GOT3 (cell line): ENCODE measurements at places on chromosomes 7 and 10.

DNA sequence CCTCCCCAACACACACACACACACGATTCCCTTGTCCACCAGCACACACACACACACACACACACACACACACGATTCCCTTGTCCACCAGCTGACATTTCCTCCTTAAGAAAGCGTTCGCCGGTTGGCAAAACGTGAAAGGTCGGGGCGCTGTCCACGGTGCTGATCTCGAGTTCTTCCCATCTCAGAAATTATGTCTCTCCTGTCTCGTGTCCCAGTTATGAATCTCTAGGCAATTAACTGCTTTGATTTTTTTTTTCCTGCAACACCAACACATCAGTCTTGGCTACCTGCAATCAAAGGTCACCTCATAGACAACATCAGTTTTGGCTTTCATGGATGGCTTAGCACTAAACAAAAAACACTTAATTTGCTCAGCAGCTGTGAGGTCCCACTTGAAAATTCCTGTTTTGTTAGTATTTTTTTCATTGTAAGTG is 1.9 kb downstream of the INA start:
- no peak for DNase-seq

DNA sequence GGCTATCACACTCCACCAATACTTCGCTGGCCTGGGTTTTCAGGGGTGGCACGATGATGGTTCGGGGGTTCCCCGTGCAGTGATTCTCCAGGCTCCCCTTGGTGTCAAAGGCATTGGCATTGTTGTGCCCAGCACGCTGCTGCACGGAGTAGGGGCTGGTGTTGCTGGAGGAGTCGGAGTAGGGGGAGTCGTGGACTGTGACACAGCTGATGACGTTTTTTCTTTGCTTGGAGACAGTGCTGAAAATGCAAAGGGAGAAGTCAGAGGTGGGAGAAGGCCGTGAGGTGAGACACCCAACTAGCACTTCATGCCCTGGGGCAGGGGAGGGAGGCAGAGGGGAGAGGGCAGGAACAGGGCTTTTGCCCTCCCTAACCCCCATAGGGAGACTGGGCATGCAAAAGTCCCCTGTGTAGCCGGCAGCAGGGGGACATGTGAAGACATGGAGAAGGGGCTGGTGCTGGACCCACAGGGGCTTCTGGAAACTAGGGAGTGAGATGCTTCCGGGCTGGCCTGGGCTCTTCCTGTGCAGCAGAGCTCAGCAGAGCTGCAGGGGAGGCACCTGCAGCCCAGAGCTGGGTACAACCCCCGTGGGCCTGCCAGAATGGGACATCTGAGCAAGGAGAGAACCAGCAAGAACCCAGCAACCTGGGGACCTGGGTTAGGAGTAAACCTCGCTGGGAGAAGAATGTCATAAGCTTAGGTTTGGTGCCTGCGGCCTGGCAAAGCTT is 60.5 kb downstream of the CLEC2L start:
- DNase-seq, result no peak

DNA sequence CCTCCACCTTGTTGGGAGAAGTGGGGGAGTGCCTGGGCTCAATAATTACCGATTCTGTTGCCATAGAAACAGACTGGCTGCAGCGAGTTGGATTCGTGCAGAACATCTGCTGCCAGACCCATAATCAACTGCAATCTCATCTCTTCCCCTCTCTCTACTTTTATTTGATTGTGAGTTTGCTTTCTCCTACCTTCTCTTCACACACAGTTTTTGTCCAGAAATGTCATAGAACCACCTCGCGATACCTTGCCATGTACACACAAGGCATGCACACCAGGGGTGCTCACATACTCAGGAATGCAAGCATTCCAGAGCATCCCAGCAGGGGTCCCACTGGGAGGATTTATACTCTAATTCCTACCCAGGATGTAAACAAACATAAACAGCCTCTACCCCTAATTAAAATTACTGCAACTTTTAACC is 262.2 kb upstream of the AOAH start:
- DNase-seq, result no peak

- no peak for DNase-seq
Observed at GRCh38 chr10:120260456-120260855, 196.6 kb upstream of the PLPP4 start.

DNA sequence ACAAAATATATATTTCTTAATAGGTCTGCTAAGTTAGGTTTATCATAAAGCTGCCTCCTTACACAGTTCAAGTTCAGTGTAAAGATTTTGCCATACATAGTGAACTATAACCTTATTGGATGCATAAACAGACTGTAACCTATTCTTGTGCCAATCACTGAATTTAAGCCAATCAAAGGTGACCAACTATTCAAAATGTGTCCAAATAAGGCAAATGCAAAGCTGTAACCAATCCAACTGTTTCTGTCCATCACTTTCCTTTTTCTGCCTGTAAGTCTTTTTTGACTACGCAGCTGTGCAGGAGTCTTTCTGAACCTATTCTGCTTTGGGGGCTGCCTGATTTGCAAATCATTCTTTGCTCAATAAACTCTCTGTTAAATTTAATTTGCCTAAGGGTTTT is 11.6 kb upstream of the DNMBP start:
- no peak for DNase-seq

DNA sequence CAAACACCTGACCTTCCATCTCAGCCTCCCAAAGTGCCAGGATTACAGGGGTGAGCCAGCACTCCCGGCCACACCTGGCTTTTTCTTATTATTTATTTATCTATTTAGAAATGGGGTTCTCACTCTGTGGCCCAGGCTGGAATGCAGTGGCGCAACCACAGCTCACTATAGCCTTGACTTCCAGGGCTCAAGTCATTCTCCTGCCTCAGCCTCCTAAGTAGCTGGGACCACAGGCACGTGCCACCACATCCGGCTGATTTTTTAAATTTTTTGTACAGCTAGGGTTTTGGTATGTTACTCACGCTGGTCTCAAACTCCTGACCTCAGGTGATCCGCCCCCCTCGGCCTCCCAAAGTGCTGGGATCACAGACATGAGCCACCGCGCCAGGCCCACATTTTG is 56.9 kb upstream of the MYL10 start:
- no peak for DNase-seq

DNA sequence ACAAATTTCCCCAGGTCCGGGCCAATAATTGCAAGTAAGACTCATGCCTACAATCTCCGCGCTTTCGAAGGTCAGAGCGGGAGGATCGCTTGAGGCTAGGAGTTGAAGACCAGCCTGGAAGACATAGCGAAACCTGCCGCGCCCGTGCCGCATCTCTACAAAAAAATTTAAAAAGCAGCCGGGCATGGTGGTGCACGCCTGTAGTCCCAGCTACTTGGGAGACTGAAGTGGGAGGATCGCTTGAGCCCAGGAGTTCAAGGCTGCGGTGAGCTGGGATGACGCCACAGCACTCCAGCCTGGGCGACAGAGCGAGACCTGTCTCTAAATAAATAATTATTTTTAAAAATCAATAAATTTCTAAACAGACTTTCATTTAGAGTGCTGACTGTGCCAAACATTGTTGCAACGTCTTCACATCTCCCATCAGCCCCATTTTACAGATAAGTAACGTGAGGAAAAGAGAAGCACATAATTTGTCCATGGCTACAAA is 494 bp upstream of the CFAP43 start:
- DNase-seq, result no peak

GRCh38 chr10:23367896-23368595 is 23.4 kb upstream of the C10orf67 start:
- no peak for DNase-seq

DNA sequence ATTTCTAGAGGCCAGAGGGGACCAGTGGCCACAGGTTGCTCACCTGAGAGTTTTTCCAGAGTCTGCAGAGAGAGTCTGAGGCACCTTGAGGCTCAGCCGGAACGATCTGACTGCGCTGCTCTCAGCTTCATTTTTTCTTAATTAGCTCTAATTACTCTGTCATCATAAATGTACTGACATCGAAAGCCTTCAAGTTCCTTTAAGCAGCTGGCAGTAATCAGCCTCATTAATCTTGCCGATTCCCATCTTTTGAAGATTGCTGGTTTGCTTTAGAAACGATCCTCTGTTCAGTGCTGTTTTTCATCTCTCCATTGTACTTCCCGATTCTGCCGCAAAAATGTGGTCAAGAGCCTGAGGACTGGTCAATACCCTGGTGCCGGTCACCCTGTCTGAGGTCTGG is 454.7 kb downstream of the TYW1 start:
- DNase-seq, result no peak

DNA sequence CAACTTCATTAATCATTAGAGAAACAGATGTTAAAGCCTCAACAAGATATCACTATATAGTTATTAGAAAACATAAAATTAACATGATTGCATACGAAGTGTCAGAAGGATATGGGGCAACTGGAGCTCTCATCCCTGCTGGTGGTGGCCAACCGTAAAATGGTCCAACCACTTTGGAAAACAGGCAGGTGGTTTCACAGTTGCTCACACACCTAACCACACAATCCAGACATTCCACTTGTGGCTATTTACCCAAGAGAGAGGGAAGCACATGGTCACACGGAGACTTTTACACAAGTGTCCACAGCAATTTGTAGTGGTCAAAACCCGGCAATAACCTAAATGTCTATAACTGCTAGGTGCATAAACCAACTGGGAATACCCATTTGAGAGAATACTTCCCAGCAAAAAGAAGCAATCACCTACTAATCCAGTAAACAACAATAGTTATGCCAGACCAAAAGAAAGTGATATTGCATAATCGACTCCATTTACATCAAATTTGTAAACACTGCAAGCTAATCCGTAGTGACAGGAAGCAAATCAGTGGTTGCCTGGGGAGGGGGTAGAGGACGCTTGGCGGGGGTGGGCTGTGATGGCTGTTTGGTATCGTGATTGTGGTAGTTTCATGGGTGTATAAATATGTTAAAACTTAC is 91.8 kb downstream of the LARP4B start:
- DNase-seq, result no peak

- no peak for DNase-seq
Observed at GRCh38 chr7:6121141-6121540, 90.0 kb downstream of the ANKRD61 start.

- DNase-seq, result no peak
Observed at GRCh38 chr7:33773053-33773452, 132.3 kb upstream of the BMPER start.

DNA sequence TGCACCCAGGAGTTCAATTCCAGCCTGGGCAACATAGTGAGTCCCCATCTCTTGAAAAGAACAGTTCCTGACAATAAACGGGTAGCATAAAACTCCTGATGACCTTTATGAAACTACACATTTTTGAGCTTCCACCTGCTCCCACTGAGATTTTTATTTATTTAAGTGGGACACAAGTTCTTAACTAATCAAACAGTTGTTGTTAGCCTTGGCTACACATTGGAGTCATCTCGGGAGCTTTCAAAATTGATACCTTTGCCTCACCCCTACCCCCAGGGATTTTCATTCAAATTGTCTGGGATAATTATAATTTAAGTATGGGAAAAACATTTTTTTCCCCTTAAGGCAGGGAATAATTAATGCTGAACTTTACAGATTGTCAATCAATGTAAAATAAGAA is 39.3 kb downstream of the MALSU1 start:
- no peak for DNase-seq

DNA sequence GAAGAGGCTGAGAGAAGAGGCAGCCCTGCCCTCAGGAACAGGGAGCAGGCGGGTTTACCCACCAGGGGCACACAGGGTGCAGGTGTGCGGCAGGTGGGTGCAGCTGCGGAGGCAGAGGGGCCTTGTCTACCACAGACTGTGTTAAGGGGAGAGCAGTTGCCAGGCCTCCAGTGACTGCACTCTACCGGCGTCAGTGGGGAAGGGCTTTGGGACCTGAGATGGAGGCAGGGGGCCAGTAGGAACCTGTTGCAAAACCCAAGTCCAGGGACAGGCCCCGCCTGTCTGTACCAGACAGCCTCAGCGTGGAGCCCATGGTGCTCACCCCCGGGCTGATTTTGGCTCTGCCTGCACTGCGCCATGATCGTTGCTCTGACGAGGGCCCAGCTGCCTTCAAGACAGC is 507.6 kb upstream of the FOXK1 start:
- no peak for DNase-seq

DNA sequence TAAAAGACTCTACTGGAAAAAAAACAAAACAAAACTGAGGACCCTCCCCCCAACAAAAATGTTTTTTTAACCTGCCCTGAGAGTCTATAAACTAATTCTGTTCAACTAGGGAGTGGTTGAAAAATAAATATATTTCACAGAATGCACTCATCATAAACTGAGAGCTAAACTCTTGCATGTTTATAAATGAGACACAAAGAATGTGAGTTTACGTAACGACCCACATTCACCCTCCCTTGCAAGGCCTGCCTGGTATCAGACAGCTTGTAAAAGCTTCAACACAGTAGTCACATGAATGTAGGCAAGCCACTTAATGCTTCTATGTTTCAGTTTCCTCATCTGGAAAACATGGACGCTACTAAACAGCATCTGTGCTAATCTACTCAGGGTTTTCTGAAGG is 50.3 kb downstream of the JAZF1 start:
- no peak for DNase-seq

DNA sequence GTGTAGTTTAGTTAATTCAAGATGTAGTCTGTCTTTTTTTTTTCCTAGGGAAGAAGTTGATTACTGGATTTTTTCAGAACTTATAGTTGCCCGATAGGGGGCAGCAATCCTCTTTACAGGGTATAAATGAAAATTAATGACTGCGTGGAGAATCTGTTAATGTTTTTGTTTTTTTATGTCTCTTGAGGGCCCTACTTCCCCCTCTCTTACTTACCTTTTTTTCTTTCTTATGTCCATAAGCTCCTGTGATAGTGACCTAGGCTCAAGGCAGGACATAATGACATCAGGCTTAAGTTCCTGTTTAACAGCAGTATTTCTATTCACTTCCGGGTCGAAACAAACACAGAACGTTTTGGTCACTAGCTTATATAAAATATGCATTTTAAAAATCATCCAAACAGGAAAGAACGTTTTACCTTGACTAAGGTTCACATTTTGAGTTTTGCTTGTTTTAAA is 18.8 kb downstream of the CDC123 start:
- DNase-seq, result no peak

DNA sequence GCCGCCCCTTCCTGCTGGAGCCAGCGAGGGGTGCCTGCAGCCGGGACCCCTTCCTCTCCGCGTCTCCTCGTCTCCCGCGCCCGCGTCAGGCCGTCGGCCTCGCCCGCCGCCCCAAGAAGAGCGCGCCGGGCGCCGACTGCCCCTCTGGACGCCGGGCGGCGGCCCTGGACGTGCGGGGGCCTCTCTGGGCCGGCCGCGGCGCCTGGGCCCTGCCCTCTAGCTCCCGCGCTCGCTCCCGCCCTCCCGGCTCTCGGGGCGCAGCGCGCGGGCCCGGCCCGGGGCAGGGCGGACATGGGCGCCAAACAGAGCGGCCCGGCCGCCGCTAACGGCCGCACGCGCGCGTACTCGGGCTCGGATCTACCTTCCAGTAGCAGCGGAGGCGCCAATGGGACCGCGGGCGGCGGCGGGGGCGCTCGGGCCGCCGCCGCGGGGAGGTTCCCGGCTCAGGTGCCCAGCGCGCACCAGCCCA is 704 bp downstream of the ZNRF2 start:
- no peak for DNase-seq
